ENCODE measurements at places on chromosomes 16 and 17. TPM values are rescaled to one million over a fixed set of nuclear protein-coding genes. Genes with fewer than 3 reads are reported as not detected.

The C16orf86 gene
- total RNA-seq = 3.8 TPM

The SLC9A5 gene
- 0.34 TPM for total RNA-seq

The STARD3 gene
- total RNA-seq = 50.5 TPM

The TOM1L2 gene
- total RNA-seq = 13.3 TPM

The WIPF2 gene
- total RNA-seq = 6.3 TPM

The BRICD5 gene
- 1.1 TPM for total RNA-seq

The PMP22 gene
- total RNA-seq = 20.2 TPM

The NATD1 gene
- total RNA-seq = 2.6 TPM

The SRCIN1 gene
- under 0.01 TPM for total RNA-seq

The SLFN13 gene
- 1.5 TPM for total RNA-seq

The SHISA9 gene
- not detected for total RNA-seq

The FKBP10 gene
- 134 TPM for total RNA-seq

The SOCS3 gene
- total RNA-seq = 67.0 TPM

The MT1H gene
- not detected for total RNA-seq

The SOCS1 gene
- 0.17 TPM for total RNA-seq

The CRHR1 gene
- not detected for total RNA-seq

The KRTAP2-3 gene
- total RNA-seq = not detected

The NKD1 gene
- not detected for total RNA-seq

The SNX20 gene
- 0.11 TPM for total RNA-seq

The KCNJ2 gene
- 0.43 TPM for total RNA-seq

The TNP2 gene
- not detected for total RNA-seq

The OR2C1 gene
- 0.11 TPM for total RNA-seq

The CTRL gene
- 0.33 TPM for total RNA-seq

The TTYH2 gene
- 0.60 TPM for total RNA-seq

The HSF5 gene
- under 0.01 TPM for total RNA-seq

The FGF11 gene
- total RNA-seq = 0.17 TPM

The KRTAP4-9 gene
- not detected for total RNA-seq

The DNAH9 gene
- not detected for total RNA-seq

The GFAP gene
- total RNA-seq = not detected

The SHISA6 gene
- not detected for total RNA-seq

The ZNF624 gene
- total RNA-seq = 6.9 TPM

The CBLN1 gene
- total RNA-seq = 0.11 TPM

The ACSM2A gene
- total RNA-seq = 0.26 TPM

The CDRT4 gene
- 1.2 TPM for total RNA-seq

The CD300LB gene
- not detected for total RNA-seq

The MMP28 gene
- 0.33 TPM for total RNA-seq

The KIF2B gene
- total RNA-seq = not detected

The ATP1B2 gene
- total RNA-seq = not detected

The NAGS gene
- total RNA-seq = 2.4 TPM

The GPR179 gene
- total RNA-seq = not detected

The ABCC11 gene
- total RNA-seq = not detected

The SKAP1 gene
- total RNA-seq = not detected

The PLA2G10 gene
- total RNA-seq = not detected

The MMP2 gene
- 18.9 TPM for total RNA-seq

The VAT1L gene
- total RNA-seq = 0.11 TPM
